ENCODE measurements at places on chromosomes 3 and 15.
A peak's percentile ranks its signal among the peaks of the same experiment; 100 is the strongest.

DNA sequence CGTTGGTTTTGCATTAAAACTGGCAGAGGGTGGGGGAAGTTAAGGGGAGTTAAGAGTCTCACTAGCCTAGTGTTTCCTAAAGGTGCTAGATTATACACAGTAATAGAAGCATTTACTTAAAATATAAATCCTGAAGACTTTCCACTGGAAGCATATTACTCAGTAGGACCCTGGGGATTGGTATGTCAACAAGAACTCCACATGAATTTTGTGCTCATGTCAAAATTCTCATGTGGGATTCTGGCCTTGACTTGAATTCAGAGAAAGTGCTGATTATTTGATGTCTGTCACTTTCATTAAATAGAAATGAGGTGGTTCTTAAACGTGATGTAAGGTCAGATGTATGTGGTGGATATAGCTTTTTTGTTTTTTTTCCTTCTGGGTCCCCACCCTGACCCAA is 997.2 kb downstream of the TUSC7 start:
- no peak for DNase-seq

- peak; percentile 52 for DNase-seq
Measured at GRCh38 chr3:45644791-45645201, 44.4 kb upstream of the SACM1L start.

- no peak for DNase-seq
Measured at GRCh38 chr3:127089486-127090145, 103.3 kb upstream of the PRR23E start.

GRCh38 chr3:144953959-144954358 is 982.3 kb downstream of the DIPK2A start:
- DNase-seq = no peak

DNA sequence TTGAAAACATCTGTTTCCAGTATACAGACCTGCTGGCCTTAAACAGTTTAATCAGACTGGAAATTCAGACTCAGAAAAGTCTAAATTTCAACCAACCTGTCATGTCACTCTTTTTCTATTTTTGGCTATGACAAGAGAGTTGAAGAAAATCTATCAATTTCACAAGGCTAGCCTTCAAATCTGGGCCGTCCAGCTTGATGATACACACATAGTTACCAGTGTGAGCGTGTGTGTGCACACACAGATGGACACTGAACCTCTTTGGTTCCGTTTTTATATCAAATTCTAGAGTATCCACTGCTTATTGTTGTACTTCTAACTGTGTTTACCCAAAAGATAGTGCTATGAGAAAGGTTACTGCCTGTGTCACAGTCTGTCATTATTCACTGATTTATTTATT is 368.2 kb downstream of the LPP start:
- no peak for DNase-seq

DNA sequence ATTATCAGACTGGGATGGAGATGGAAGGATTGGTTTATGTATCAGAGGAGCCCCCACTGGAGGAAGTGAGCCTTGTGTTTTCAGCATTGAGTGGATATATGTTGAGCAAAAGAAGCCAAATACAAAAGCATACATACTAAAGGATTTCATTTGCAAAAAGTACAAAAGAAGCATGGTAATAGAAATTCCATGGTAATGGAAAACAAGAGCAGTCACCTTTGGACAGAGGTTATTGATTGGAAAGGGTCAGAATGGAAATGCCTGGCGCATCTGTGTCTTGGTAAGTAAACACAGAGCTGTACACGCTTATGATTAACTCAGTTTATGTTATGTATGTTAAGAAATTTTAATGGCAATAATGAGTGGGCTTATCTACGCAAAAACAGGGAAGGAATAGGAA is 72.7 kb downstream of the DHX36 start:
- no peak for DNase-seq

DNA sequence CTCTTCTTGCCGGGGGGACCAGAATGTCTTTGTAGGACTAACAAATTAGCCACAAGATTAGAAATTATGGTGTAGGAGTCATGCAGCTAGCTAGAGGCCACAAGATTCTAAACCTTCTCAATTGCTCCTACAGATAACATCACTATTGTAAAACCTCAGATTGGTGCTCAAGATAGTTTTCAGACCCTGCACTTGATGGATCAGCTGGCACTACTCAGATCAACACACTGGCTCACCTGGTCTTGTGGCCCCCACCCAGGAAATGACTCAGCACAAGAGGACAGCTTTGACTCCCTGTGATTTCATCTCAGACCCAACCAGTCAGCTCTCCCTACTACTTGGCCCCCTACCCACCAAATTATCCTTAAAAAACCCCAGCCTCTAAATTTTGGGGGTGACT is 124.1 kb upstream of the RASGRP1 start:
- no peak for DNase-seq

- DNase-seq = no peak
Measured at GRCh38 chr3:4615750-4616149, 122.6 kb downstream of the ITPR1 start.

DNA sequence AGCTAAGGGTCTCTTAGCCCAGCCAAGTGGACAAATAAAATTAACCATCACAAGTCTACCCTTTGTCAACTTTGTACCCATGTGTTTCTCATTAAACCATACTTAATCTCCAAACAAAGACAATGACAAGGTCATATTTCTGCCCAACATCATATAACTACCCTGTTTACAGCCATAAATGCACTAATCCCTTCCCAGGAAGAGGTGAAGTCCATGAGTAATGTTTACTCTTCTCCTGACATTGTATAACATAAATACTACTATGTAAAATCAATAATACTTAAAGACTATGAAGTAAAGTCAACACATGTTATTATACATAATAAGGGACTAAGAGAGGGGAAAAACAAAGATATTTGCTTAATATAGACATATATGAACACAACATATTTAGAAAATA is 38.5 kb upstream of the FAN1 start:
- no peak for DNase-seq

DNA sequence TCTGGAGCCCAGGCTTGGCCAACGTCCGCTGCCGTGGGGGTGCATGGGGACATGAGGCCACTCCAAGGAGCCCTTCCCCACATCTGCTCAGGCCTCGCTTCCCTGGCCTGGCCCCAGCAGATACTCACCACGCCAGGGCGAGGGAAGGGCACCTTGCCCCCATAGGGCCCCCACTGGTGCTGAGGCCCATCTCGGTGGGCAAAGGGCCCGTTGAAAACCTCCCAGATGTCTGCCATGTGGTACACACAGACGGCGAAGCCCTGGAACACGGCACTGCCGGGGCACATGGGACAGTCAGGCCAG is 4.7 kb downstream of the SEMA3G start:
- no peak for DNase-seq

GRCh38 chr3:194277104-194277785 is 73.9 kb downstream of the CPN2 start:
- no peak for DNase-seq

DNA sequence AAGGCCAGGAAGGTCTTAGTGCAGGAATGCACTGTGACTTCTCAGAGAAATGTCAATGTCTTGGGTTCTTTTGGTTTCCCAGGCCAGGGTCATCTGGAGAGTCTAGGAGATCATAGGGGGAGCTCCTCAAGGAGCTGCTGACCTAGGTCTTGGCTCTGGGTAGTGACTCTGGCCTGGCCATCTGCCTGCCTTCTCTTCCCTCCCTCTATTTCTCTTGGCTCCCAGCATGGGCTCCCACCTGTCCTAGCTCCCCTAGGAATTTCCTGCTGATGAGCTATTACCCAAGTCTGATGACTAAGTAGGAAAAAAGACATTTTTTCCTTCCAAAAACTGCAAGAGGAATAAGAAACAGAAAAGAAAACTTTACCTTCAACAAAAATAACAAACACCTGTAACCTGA is 57.4 kb downstream of the BSN start:
- DNase-seq = no peak

GRCh38 chr15:86608461-86609205 is 529.0 kb downstream of the AGBL1 start:
- no peak for DNase-seq
